Adrenal gland (tissue), 19 donors: ENCODE measurements at places on chromosomes 12 and 14. TPM values are rescaled to one million over a fixed set of nuclear protein-coding genes. Genes with fewer than 3 reads are reported as not detected.

GRCh38 chr12:39931857-39932256, 174.0 kb downstream of the SLC2A13 start:
- H3K27ac ChIP-seq, result no peak overlapping the region
- DNase-seq, result no peak
- H3K27me3 ChIP-seq, result no peaks in the 10 kb centered on the region
- peaks cover 34% of the 10 kb centered on the region for H3K4me1 ChIP-seq
- H3K36me3 ChIP-seq, result no peaks in the 10 kb centered on the region

GRCh38 chr12:11904124-11904523, 166.6 kb upstream of the BCL2L14 start:
- H3K4me1 ChIP-seq, result no peaks in the 10 kb centered on the region
- DNase-seq, result no peak
- no peak overlapping the region for H3K4me3 ChIP-seq
- no peaks in the 10 kb centered on the region for H3K36me3 ChIP-seq
- no peak overlapping the region for H3K27ac ChIP-seq
- no peaks in the 10 kb centered on the region for H3K27me3 ChIP-seq

Gene TGM1
- 0.39 TPM for total RNA-seq

Gene MGAT4C
- 8.3 TPM for total RNA-seq

Gene ALX1
- total RNA-seq, result not detected
